ENCODE measurements at places on chromosomes 4 and X.

DNA sequence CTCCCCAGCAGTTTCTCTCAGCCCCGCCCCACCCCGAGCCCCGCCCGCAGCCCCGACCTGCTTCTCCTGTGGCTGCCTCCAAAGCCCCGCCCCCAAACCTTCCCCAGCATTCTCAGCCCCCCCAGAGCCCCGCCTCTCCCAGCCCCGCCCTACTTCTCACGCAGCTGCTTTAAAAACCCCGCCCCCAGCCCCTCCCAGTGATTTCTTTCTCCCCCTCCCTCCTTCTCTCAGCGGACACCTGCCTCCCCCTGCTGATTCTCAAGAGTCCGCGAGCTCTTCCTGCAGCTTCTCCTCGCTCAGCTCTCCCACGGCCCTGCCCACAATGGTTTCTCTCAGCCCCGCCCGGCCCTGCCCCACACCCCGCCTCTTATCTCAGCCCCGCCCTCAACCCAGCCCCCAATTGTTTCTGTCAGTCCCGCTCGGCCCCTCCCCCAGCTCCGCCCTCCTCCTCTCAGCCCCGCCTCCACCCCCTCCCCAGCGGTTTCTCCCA, 636 bp upstream of the EOLA1 start:
- no peaks in the 10 kb centered on the region for H3K27me3 ChIP-seq
- no peaks in the 10 kb centered on the region for H3K36me3 ChIP-seq
- peak overlapping the region; percentile 91 for H3K27ac ChIP-seq
- DNase-seq = peak; percentile 88

DNA sequence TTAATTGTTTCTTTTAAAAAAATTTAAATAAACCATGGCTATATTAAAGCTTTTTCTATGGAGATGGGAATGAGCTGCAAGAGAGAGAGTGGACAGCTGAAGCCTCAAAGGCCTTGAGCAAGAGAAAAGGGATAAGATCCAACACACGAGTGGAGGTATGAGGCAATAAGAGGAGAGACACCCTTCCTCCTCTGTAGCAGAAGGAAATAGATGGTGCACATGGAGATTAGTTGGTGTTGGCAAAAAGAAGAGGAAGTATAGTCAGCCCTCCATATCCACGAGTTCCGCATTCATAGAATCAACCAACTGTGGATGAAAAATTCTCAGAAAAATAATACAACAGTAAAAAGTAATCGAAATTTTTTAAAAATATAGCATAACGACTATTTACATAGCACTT, 3.2 kb downstream of the CXorf38 start:
- no peak for DNase-seq
- peak overlapping the region; percentile 74 for H3K27ac ChIP-seq
- H3K4me3 ChIP-seq = peak overlapping the region; percentile 33
- no peaks in the 10 kb centered on the region for H3K27me3 ChIP-seq

GRCh38 chr4:138680256-138680655, 335.3 kb upstream of the NOCT start:
- H3K4me1 ChIP-seq = no peaks in the 10 kb centered on the region
- no peaks in the 10 kb centered on the region for H3K27me3 ChIP-seq
- DNase-seq = no peak
- no peak overlapping the region for H3K4me3 ChIP-seq
- no peaks in the 10 kb centered on the region for H3K36me3 ChIP-seq
- H3K27ac ChIP-seq = no peak overlapping the region

- H3K4me1 ChIP-seq = no peaks in the 10 kb centered on the region
- no peak overlapping the region for H3K4me3 ChIP-seq
- H3K36me3 ChIP-seq = no peaks in the 10 kb centered on the region
- no peak for DNase-seq
Observed at GRCh38 chr4:174554231-174554728, 32.0 kb upstream of the HPGD start.

- H3K4me1 ChIP-seq = no peaks in the 10 kb centered on the region
- no peak overlapping the region for H3K4me3 ChIP-seq
- H3K27ac ChIP-seq = no peak overlapping the region
- H3K36me3 ChIP-seq = no peaks in the 10 kb centered on the region
- DNase-seq = no peak
Observed at GRCh38 chrX:70022616-70023015, 27.1 kb downstream of the AWAT2 start.

- no peaks in the 10 kb centered on the region for H3K36me3 ChIP-seq
Observed at GRCh38 chrX:20463296-20464075, 196.8 kb upstream of the RPS6KA3 start.

- no peaks in the 10 kb centered on the region for H3K36me3 ChIP-seq
- no peak for DNase-seq
- H3K4me1 ChIP-seq = no peaks in the 10 kb centered on the region
- no peak overlapping the region for H3K27ac ChIP-seq
- H3K27me3 ChIP-seq = no peaks in the 10 kb centered on the region
Observed at GRCh38 chrX:99117011-99117410, 1293.1 kb downstream of the PCDH19 start.

DNA sequence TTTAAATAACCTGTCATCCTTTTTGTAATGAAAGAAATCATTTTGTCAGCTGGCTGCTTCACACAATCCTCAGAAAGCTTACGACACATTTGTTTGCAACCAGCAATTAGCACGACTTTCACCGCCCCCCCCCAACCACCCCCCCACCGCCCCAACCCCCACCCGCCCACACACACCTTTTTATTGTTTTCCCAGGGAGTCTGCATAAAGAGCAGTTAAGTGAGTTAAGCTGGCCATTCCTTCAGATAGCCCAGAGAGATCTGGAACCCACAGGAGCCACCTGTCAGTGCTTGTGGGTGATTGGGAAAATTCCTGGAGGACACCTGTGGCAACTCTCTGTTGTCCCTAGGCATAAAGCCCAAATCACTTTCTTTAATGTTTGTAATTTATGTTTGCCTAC, 175.7 kb upstream of the FMR1 start:
- no peaks in the 10 kb centered on the region for H3K27me3 ChIP-seq
- H3K27ac ChIP-seq = no peak overlapping the region
- H3K4me1 ChIP-seq = no peaks in the 10 kb centered on the region
- no peaks in the 10 kb centered on the region for H3K36me3 ChIP-seq

- no peaks in the 10 kb centered on the region for H3K36me3 ChIP-seq
- no peak overlapping the region for H3K4me3 ChIP-seq
- H3K27ac ChIP-seq = peak overlapping the region; percentile 99
- H3K4me1 ChIP-seq = no peaks in the 10 kb centered on the region
Observed at GRCh38 chrX:132208422-132208821, 10.8 kb downstream of the RAP2C start.

DNA sequence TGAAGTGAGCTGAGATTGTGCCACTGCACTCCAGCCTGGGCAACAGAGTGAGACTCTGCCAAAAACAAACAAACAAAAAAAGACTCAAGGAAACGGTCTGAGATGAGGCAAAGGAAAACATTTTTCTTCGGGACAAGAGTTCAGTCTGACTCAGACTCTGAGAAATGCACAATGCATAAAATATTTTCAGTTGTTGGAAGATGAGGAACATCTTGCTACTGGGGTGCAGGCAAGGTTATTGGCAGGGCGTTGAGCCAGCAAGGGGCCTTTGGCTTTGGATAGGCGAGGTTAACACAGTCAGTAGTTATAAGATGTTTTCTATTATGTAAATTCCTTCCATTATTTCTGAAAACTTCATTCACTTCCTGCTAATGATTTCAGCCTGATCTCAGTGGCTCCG, 96.1 kb upstream of the VCX start:
- H3K4me3 ChIP-seq = no peak overlapping the region
- DNase-seq = no peak
- no peak overlapping the region for H3K27ac ChIP-seq
- no peaks in the 10 kb centered on the region for H3K4me1 ChIP-seq
- no peaks in the 10 kb centered on the region for H3K36me3 ChIP-seq
- no peaks in the 10 kb centered on the region for H3K27me3 ChIP-seq

GRCh38 chr4:75306506-75306905, 207.7 kb downstream of the RCHY1 start:
- H3K27ac ChIP-seq = no peak overlapping the region
- H3K4me1 ChIP-seq = no peaks in the 10 kb centered on the region
- H3K4me3 ChIP-seq = no peak overlapping the region
- no peaks in the 10 kb centered on the region for H3K36me3 ChIP-seq

GRCh38 chr4:105106426-105106825, 40.2 kb upstream of the TET2 start:
- peak; percentile 42 for DNase-seq
- H3K4me3 ChIP-seq = no peak overlapping the region
- H3K27me3 ChIP-seq = no peaks in the 10 kb centered on the region
- no peaks in the 10 kb centered on the region for H3K4me1 ChIP-seq
- H3K36me3 ChIP-seq = no peaks in the 10 kb centered on the region
- H3K27ac ChIP-seq = peak overlapping the region; percentile 35

GRCh38 chrX:79367907-79368306, 773 bp upstream of the ITM2A start:
- H3K36me3 ChIP-seq = no peaks in the 10 kb centered on the region
- H3K4me3 ChIP-seq = no peak overlapping the region
- no peaks in the 10 kb centered on the region for H3K4me1 ChIP-seq
- H3K27ac ChIP-seq = peak overlapping the region; percentile 59

GRCh38 chr4:4672402-4672801, 130.6 kb upstream of the STX18 start:
- DNase-seq = no peak
- no peaks in the 10 kb centered on the region for H3K4me1 ChIP-seq
- H3K4me3 ChIP-seq = no peak overlapping the region
- no peaks in the 10 kb centered on the region for H3K36me3 ChIP-seq

GRCh38 chrX:132063862-132064261, 40.8 kb downstream of the STK26 start:
- H3K36me3 ChIP-seq = no peaks in the 10 kb centered on the region
- no peak overlapping the region for H3K27ac ChIP-seq
- H3K4me3 ChIP-seq = no peak overlapping the region
- no peak for DNase-seq
- peaks cover 5% of the 10 kb centered on the region for H3K4me1 ChIP-seq

DNA sequence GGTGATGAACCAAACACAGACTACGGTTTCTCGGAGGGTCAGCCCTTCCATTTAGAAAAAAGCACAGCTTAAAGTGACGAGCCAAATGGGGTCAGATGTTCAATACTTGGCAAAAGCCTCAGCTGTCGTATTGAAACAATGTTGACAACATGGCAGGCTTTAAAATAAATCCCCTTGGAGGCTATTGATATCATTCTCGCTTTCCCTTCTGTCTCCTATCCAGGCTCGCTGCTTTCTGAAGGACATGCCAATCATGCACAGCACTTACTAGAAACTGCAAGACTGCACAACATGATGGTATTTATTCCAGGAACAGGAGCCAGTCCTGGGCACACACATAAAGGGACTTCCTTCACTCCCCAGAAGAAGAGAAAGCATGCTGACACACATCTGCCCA, 137.9 kb downstream of the SLC7A11 start:
- no peaks in the 10 kb centered on the region for H3K4me1 ChIP-seq
- no peak for DNase-seq
- no peaks in the 10 kb centered on the region for H3K27me3 ChIP-seq
- H3K36me3 ChIP-seq = no peaks in the 10 kb centered on the region
- no peak overlapping the region for H3K4me3 ChIP-seq
- H3K27ac ChIP-seq = no peak overlapping the region

DNA sequence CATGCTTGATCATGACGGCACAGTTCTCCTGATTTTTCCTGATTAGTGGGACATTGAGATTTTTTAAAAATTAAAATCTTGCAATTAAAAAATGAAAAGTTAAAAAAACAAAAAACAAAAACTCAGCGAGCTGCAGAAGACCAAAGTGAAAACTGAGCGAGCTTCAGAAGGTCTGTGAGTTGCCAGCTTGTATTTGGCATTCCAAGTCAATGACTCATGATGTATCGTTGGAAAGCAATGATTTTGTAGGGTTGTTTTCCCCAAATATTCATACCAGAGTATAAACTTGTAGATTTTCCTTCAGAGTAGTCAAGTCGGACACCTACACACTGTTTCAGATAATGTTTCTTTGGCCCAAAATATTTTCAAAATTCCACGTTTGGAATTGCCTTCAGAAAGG, 76.9 kb downstream of the LRRC66 start:
- H3K4me1 ChIP-seq = no peaks in the 10 kb centered on the region
- no peak for DNase-seq
- no peaks in the 10 kb centered on the region for H3K27me3 ChIP-seq
- H3K4me3 ChIP-seq = no peak overlapping the region
- H3K27ac ChIP-seq = no peak overlapping the region
- H3K36me3 ChIP-seq = no peaks in the 10 kb centered on the region

DNA sequence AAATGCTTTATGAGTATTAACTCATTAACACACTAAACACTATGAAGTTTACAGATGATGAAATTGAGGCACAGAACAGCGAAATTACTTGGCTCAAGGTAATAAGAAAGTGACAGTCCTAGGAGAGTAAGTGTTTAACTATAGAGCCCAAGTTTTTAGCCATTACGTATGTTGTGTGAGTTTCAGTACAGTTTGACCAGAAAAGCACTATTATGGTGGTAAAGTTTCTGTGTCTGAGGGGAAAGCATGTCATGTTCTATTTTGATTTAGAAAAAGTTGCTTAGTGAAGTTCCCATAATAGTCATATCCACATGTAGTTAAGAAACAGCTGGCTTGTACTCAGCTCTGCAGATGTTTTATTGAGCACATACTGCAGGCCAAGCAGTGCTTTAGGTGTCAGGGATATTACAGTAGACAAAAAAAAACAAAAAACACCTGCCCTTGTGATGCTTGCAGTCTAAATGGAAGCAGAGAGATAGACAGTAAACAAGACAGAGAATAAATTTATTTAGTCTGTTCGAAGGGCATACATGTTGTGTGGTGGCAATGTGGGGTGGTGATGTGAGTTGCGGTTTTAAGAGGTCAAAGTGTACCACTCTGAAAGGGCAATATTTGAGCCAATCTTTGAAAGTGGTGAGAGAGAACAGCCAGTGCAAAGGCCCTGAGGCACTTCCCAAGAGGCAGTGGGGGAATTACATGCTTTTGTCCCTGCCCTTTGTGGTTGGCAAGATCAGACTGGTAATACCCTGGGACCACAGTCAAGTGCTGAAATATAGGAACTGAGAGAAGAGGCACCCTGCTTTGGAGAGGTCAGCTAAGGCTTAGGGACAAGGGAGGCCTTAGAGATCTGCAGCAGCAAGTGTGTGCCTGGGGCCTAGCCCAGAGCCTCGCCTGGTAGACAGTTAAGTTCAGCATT, 6.2 kb downstream of the TMEM131L start:
- H3K27ac ChIP-seq = no peak overlapping the region
- H3K4me3 ChIP-seq = no peak overlapping the region
- H3K36me3 ChIP-seq = no peaks in the 10 kb centered on the region
- no peaks in the 10 kb centered on the region for H3K27me3 ChIP-seq
- no peaks in the 10 kb centered on the region for H3K4me1 ChIP-seq
- no peak for DNase-seq

DNA sequence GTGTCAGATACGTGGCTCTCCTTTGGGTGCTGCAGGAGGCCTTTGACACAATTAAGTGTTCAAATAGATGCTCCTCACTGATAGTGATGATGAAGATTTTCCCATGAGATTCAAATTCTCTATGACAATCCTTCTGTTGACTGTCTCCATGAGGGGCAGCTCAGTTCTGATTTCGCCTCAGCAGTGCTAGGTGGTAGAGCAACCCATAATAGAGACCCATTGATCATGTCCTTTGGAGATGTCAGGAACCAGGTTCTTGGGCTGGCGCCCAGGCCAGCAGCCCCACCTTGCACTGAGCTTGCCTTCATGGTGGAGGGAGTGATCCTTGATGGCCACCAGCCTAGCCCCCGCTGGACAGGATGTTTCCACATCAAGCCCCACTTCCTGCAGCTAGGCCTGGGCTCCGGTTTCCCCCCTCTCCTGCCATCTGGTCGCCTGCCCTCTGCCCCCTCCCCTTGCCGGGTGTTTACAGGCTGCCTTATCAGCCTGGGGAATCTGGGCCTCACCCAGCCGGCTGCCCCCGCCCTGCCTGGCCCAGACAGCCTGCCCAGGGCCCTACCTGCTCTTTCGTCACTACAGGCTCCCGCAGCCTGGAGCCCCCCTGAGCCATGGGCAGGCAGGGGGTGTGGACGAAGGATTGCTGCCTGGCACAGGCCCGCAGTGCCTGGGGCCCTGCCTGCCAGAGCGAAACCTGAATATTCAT, 12.6 kb downstream of the ELF4 start:
- no peaks in the 10 kb centered on the region for H3K36me3 ChIP-seq
- H3K4me1 ChIP-seq = no peaks in the 10 kb centered on the region
- H3K27me3 ChIP-seq = no peaks in the 10 kb centered on the region
- no peak for DNase-seq
- no peak overlapping the region for H3K4me3 ChIP-seq

Data from uterus (tissue), 4 donors.